ENCODE measurements at places on chromosomes 6 and 20. TPM values are rescaled to one million over a fixed set of nuclear protein-coding genes. Genes with fewer than 3 reads are reported as not detected.

The MAFB gene
- total RNA-seq, result 41.9 TPM

The C6orf141 gene
- 7.4 TPM for total RNA-seq

The MICB gene
- 0.89 TPM for total RNA-seq

- H3K27me3 ChIP-seq, result no peaks in the 10 kb centered on the region
- no peak overlapping the region for H3K4me3 ChIP-seq
- no peaks in the 10 kb centered on the region for H3K4me1 ChIP-seq
- H3K36me3 ChIP-seq, result no peaks in the 10 kb centered on the region
- no peak for DNase-seq
These were observed 158.6 kb upstream of the TNFAIP3 start for GRCh38 chr6:137708481-137708880.

- H3K36me3 ChIP-seq, result no peaks in the 10 kb centered on the region
- H3K4me3 ChIP-seq, result no peak overlapping the region
- peaks cover 14% of the 10 kb centered on the region for H3K4me1 ChIP-seq
- H3K27me3 ChIP-seq, result no peaks in the 10 kb centered on the region
- no peak for DNase-seq
These were observed 21.2 kb upstream of the ENPP5 start for GRCh38 chr6:46191961-46192360.

GRCh38 chr6:28794175-28795002, 129.4 kb downstream of the TRIM27 start:
- no peak overlapping the region for H3K4me3 ChIP-seq
- H3K27ac ChIP-seq, result no peak overlapping the region
- H3K27me3 ChIP-seq, result peaks cover 22% of the 10 kb centered on the region
- H3K4me1 ChIP-seq, result peaks cover 4% of the 10 kb centered on the region
- no peak for DNase-seq

DNA sequence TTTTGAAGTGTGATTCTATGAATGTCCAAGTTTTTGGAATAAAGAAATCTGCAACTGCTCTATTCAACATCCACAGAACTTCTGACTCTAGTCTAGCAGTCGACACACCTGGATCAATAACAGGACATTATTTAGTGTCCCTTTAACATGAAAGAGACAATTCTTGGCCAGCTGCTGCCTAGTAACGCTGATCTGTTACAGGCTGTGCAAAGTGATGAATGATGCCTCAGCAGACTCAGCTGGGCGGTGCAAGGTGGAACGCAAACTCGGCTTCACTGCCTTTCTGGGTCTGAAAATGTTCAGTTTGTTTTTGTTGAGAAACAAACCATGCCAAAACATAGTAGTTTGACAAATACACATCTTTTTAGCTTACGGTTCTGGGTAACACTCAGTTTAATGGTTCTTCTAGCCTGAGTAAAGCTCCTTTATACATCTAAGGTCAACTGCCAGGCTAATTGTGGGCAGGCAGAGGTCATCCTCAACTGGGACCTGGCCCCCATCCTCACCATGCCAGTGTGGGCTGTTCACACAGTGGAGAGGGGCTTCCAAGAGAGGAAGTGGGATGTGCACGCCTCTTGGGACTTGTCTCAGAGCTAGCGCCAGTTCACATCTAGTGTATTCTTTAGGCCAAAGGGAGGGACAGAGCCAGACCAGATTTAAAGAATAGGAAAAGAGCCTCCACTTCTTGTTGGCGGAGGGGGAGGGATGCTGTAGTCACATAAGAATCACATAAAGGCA, 879.7 kb downstream of the QKI start:
- no peak for DNase-seq
- H3K4me1 ChIP-seq, result no peaks in the 10 kb centered on the region
- H3K4me3 ChIP-seq, result no peak overlapping the region
- H3K27ac ChIP-seq, result no peak overlapping the region
- H3K36me3 ChIP-seq, result no peaks in the 10 kb centered on the region

- peaks cover 27% of the 10 kb centered on the region for H3K4me1 ChIP-seq
- no peaks in the 10 kb centered on the region for H3K27me3 ChIP-seq
- DNase-seq, result no peak
These were observed 27.6 kb upstream of the PI16 start for GRCh38 chr6:36926708-36927513.

GRCh38 chr6:87553159-87553765, 36.5 kb downstream of the RARS2 start:
- no peak overlapping the region for H3K27ac ChIP-seq
- no peak for DNase-seq
- H3K4me1 ChIP-seq, result no peaks in the 10 kb centered on the region
- peaks cover 9% of the 10 kb centered on the region for H3K36me3 ChIP-seq
- H3K4me3 ChIP-seq, result no peak overlapping the region

DNA sequence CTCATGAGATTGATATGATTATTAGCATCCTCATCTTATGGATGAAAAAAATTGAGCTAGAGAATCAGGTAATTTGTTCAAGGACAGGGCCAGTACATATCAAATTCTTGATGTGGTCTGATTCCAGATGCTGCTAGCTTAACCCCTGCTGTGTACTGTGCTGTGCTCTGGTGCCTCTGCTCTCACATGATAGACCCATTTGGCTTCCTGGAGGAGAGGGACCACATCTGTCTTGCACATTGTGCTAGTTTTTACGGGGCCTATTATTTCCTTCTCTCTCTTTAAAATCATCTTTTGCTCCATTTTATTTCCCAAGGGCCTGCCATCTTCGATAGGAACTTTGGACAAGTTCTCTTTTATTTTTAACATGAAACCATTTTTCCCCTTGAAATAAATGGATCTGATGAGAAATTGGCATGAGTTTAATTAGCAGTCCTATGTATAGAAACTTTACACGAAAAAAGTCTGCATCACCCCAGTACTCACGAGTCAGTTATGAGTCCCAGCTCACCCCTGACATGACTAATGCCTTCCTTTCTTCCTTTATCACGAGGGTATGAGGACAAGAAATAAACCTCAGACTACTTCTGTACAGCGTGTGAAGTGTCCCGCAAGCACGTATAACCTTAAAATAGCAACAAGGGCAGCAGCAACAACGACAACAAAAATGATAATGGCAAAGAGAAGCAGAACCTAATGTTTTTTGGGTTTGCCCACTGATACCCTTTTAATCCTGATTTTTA, 26.5 kb downstream of the CD109 start:
- no peak overlapping the region for H3K27ac ChIP-seq
- H3K4me3 ChIP-seq, result no peak overlapping the region
- H3K27me3 ChIP-seq, result no peaks in the 10 kb centered on the region
- H3K36me3 ChIP-seq, result no peaks in the 10 kb centered on the region

- H3K4me3 ChIP-seq, result no peak overlapping the region
- no peaks in the 10 kb centered on the region for H3K36me3 ChIP-seq
- no peaks in the 10 kb centered on the region for H3K4me1 ChIP-seq
- DNase-seq, result no peak
- no peak overlapping the region for H3K27ac ChIP-seq
These were observed 56.0 kb upstream of the JAG1 start for GRCh38 chr20:10729785-10730184.
